ENCODE measurements at places on chromosomes 6 and 20.

- DNase-seq, result no peak
These were observed 161.5 kb upstream of the THBS2 start for GRCh38 chr6:169415179-169415578.

DNA sequence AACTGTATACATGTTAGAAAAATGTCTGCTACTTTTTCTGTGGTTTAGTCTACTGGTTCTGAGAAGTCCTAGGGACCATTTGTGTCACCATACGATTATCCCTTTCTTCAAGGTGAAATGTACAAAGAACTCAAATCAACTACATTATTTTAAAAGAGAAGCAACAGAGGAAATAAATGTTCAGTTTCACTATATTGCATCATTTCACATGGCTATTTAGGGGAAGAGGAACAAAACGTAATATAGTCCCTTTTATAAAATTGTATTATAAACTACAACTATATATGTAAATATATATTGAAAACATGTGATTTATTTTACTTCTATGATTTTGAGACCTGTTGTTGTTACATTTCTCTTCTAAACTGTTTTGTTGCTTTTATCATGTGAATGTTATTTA lies 1308.0 kb downstream of the EPHA7 start:
- DNase-seq, result no peak

DNA sequence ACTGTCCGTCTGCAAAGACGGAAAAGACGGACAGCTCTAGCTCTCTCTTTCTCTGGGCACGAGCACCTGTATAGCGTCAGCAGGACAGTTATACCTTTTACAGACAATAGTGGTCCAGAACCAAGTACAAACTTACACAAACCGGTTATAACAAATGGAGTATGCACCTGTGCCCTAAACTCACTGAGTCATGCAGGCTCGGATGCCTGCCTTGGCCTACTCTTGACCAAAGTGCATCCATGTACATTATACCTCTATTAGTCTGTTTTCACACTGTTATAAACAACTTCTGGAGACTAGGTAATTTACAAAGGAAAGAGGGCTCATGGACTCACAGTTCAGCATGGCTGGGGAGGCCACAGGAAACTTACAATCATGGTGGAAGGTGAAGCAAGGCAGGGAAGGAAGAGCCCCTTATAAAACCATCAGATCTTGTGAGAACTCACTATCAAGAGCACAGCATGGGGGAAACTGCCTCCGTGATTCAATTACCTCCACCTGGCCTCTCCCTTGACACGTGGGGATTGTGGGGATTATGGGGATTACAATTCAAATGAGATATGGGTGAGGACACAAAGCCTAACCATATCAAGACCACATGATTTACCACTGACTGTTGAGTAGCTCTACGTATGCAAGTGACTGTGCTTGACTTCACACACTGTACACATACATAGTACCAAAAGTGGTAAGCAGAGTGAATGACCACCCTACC lies 23.1 kb downstream of the MAN1A1 start:
- DNase-seq, result no peak

GRCh38 chr20:905396-905961 lies 10.7 kb downstream of the ANGPT4 start:
- no peak for DNase-seq

GRCh38 chr6:79377047-79377446 lies 142.6 kb upstream of the HMGN3 start:
- DNase-seq, result no peak

GRCh38 chr20:47392721-47393073 lies 36.2 kb upstream of the ZMYND8 start:
- no peak for DNase-seq

GRCh38 chr6:136440203-136440602 lies 110.0 kb downstream of the MAP7 start:
- no peak for DNase-seq

DNA sequence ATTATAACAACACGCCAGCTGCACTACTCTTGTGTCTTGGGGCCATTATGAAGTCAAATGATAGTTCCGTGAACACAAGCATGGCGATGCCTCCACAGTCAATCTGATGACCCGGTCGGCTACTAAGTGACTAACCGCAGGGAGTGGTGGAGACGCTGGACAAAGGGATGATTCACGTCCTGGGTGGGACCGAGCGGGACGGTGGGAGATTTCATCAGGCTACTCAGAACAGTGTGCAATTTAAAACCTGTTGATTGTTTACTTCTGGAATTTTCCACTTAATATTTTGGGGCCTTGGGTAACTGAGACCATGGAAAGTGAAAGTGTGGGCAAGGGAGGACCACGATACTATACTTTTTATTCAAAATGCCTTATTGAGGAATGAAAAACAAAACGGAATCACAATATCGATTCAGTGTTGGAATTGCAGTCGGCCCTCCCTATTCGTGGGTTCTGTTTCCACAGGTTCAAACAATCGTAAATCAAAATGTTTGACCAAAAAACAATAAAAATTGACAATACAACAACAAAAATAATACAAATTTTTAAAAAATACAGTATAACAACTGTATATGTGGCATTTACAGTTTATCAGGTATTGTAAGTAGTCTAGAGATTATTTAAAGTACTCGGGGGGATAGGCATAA lies 66.5 kb downstream of the MYLK4 start:
- no peak for DNase-seq

- no peak for DNase-seq
These were observed 38.3 kb upstream of the SAMHD1 start for GRCh38 chr20:36989797-36990196.

DNA sequence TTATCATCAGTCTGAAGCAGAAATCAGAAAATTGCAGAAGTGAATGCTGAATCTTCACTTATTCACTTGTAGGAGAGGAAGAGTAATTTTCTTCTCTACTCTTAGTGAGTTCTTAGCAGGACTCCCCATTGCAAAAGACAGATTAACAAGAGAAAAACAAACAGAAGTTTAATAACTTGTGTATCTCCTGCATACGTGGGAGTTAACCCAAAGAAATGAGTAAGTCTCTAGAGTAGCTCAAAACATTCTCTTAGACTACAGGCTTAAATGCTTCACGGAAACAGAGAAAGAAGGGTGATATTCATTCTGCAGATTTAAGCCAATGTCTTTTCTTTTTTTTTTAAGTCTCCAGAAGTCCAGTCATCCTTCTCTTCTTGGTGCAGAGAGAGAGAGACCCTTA lies 97.9 kb upstream of the TMEM181 start:
- DNase-seq, result no peak

GRCh38 chr6:88670369-88670768 lies 293.0 kb downstream of the RNGTT start:
- DNase-seq, result no peak

GRCh38 chr6:158686791-158687381 lies 37.0 kb downstream of the SYTL3 start:
- DNase-seq, result no peak

- DNase-seq, result no peak
These were observed 52.6 kb upstream of the NAA20 start for GRCh38 chr20:19964289-19965265.

DNA sequence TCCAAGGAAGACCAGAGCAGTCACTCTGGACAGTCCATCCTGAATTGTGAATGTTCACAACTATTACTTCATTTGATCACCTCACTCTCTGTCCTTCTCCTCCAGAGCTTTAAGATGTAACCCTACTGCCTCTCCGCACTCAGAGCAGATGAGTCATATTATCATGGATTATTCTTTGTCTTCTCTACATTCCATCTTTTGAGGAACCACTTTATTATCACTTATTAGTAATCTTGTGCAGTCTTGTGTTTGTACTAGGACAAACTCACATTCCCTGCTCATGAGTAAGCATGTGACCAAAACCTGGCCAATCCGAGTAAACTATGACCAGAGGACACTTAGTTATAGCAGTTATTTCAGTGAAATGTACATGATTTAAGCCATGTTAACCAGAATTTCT lies 401.5 kb upstream of the ADGRB3 start:
- no peak for DNase-seq

- DNase-seq, result no peak
These were observed 22.7 kb downstream of the TAB2 start for GRCh38 chr6:149340200-149340599.

GRCh38 chr6:16274483-16274882 lies 36.1 kb downstream of the GMPR start:
- no peak for DNase-seq

DNA sequence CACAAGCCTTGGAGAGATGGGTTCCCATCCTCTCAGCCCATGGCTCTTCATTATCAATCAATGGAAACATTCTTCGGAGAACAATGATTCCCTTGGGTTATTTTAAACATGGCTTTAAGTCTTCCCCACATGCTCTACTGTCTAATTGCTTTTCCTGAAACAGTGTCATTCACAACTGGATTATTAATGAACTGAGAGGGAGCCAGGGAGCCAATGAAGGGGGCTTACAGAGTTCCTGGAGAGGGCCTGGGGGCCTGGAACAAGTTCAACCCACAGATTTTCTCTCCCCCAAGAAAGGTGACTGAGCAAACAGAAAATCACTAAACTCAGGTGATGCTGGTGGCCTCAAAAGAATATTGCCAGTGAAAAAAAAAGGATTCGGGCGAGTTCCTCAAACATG lies 1.3 kb upstream of the PPP1R16B start:
- DNase-seq, result no peak

DNA sequence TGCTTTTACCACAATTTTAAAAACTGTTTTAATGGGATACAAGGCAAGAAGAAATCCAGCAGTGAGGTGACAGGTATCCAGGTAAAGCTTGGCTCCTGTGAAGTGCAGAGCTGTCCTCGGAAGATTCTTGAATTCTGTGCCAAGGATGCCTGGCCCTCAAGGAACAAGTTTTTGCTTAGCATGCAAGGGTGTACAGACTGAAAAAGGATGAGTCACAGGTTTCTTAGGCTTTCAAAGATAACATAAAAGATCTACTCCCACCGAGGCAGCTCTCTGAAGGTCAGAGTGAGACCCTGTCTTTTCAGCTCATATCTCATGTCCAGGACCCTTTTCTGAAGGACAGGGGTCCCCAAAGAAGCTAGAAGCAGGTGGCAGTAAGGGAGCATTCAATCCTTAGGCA lies 83.3 kb downstream of the CHD6 start:
- no peak for DNase-seq
